ENCODE measurements at places on chromosomes 12 and 14. TPM values are rescaled to one million over a fixed set of nuclear protein-coding genes. Genes with fewer than 3 reads are reported as not detected.
A peak's percentile ranks its signal among the peaks of the same experiment; 100 is the strongest.

GRCh38 chr12:102169922-102170621 lies 27.6 kb downstream of the PMCH start:
- DNase-seq: no peak

- no peak for DNase-seq
Observed at GRCh38 chr12:108289350-108290161, 49.6 kb downstream of the CMKLR1 start.

- no peak for DNase-seq
Observed at GRCh38 chr14:92585981-92586937, 72.7 kb downstream of the RIN3 start.

- peak; percentile 60 for DNase-seq
Observed at GRCh38 chr12:58860788-58861240, 59.5 kb downstream of the LRIG3 start.

- DNase-seq: no peak
Observed at GRCh38 chr14:59294662-59294992, 106.2 kb downstream of the DAAM1 start.

- no peak for DNase-seq
Observed at GRCh38 chr14:74637178-74637550, 25.1 kb upstream of the LTBP2 start.

GRCh38 chr12:1069846-1070245 lies 78.8 kb downstream of the ERC1 start:
- no peak for DNase-seq

- DNase-seq: no peak
Observed at GRCh38 chr12:89400415-89400814, 48.1 kb upstream of the DUSP6 start.

GRCh38 chr12:46944771-46945170 lies 119.0 kb upstream of the SLC38A4 start:
- no peak for DNase-seq

GRCh38 chr14:60679566-60680258 lies 30.4 kb upstream of the SIX1 start:
- no peak for DNase-seq

DNA sequence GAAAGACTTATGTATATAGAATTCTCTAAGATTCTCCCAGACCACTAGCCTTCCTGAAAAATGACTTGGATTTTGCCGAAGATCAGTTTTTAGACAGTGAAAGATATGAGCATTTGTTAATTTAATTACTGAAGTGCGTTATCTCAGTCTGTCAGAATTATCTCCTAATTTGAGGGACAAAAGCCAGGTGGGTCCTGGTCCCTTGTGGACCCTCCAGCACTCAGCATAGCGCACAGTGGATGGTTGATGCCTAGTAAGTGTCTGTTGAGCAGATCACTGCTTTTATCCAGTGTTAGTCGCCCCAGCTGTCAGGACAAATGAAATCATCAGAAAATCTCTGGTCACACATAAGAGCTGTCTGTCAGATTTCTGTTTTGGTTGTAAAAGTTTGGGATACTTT lies 80.4 kb downstream of the EML1 start:
- no peak for DNase-seq

- DNase-seq: no peak
Observed at GRCh38 chr12:28460420-28461130, 270.3 kb downstream of the CCDC91 start.

DNA sequence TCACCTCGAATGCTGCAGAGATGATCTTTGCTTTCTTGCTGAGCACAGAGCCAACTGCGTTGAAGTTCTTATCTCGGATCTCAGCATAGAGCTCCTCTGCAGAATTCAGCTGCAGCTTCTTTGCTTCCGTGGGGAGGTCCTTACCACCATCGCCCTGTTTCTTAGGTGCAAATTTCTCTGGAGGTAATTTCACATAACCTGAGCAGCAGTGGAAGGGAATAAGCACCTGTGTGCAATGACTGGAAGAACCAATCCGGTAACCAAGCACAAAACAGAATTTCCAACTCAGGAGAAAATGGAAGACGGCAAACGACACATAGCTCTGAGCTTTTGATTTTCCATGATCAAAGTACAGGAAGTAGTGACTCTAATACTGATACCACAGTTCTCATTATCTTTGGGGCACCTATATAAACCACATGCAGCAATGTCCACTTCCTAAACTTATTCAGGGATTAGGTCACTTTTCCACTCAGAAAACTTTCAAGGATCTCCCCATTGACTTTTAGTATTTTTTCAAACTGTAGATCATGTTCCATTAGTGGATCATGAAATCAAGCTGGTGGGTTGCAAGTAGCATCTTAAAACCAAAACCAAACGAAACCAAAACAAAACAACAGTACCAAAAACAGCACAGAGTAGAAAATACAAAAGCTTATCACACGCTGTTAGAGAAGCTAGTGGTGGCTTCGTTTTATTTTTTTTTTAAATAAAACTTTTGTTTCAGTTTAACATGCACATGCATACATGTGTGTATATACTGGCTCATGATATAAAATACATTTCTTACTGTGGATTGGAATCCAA lies 18.9 kb upstream of the DIABLO start:
- no peak for DNase-seq

- DNase-seq: no peak
Observed at GRCh38 chr12:68832504-68832867, 24.5 kb downstream of the MDM2 start.

- no peak for DNase-seq
Observed at GRCh38 chr14:68681256-68682011, 111.4 kb downstream of the ZFP36L1 start.

GRCh38 chr14:103738701-103739451 lies 23.3 kb downstream of the ZFYVE21 start:
- DNase-seq: no peak

- DNase-seq: no peak
Observed at GRCh38 chr12:49646871-49647654, 23.7 kb downstream of the PRPF40B start.

- DNase-seq: no peak
Observed at GRCh38 chr14:50123062-50123461, 6.7 kb upstream of the VCPKMT start.

GRCh38 chr12:91271185-91271584 lies 88.6 kb upstream of the DCN start:
- DNase-seq: no peak

- DNase-seq: no peak
Observed at GRCh38 chr12:127548123-127548553, 718.8 kb upstream of the TMEM132C start.

DNA sequence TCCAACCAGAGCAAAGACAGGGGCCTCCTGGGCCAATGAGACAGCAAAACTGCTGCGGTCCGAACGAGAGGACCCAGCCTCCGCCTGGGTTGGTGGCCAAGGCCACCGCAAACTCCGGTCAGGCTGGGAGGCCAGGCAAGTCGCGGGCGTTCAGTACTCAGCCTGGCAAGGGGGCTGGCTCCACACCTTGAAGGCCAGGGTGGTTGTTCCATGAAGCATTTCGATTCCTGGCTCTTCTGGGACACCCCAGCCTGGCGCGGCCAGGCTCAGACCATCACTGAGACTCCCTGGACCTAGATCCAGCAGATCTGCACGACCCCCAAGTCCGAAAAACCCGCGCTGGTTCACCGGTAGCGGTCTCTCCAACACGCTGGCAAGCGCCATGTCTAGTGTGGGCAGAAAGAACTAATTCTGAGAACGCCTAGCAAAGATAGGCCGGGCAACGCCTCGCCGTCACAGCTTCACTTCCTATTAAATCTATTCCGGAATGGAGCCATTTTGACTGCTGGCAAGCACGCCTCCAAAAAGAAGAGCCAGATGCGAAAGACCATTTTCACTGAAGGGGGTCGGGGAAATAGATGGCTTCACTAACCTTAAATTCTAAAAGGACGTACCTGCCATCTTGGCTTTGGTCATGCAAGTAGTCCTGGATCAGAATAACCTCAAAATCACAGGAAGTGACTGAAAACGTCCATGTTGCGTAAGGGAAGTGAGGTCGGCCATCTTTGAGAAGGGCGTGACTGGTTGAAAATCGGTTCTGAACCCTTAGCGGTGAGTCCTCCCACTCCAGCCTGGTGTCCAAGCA lies at the start of gene PSMB5:
Gene PSMB5, minus strand, starts transcription at position 403 of the 805 bp plus-strand sequence. Its CDS starts 19 bp downstream, at position 384.
- peak; percentile 95 for DNase-seq

GRCh38 chr12:26863515-26863914 lies 30.5 kb upstream of the ITPR2 start:
- DNase-seq: no peak

Gene SRRM4
- total RNA-seq: 1.1 TPM

Gene TTLL5
- 40.1 TPM for total RNA-seq

Gene C12orf54
- not detected for total RNA-seq

Gene RHOJ
- total RNA-seq: not detected

Gene BEGAIN
- 2.7 TPM for total RNA-seq

Gene PRB2
- not detected for total RNA-seq

Gene ADCY6
- total RNA-seq: 30.2 TPM

Gene GSC
- total RNA-seq: not detected

Gene ARMH4
- 42.6 TPM for total RNA-seq

Gene WASHC4
- total RNA-seq: 45.3 TPM

Gene PPP1R36
- 0.66 TPM for total RNA-seq

Gene SYCP3
- total RNA-seq: 0.31 TPM
